ENCODE measurements at places on chromosomes 3 and 15.
A peak's percentile ranks its signal among the peaks of the same experiment; 100 is the strongest.

DNA sequence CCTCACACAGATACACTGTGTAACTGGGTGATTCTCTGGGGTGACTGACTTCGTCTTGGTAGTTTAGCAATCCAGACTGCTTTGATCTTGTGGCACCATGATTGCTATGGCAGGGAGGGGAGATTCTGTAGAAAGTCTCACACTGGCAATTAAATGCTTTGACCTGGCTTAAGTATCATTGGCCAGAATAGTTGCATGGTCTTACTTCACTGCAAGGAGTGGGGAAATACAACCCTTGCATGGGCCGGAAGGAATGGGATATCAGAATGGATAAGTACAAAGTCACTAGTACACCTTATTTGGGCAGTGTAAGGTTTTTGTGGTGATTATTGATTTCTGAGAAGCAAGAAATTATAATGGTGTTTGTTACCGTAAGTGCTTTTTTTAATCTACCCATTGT lies 153.8 kb downstream of the UBE2E2 start:
- H3K4me3 ChIP-seq, result no peak overlapping the region
- no peaks in the 10 kb centered on the region for H3K36me3 ChIP-seq
- H3K4me1 ChIP-seq, result no peaks in the 10 kb centered on the region

- H3K4me3 ChIP-seq, result no peak overlapping the region
- peaks cover 18% of the 10 kb centered on the region for H3K4me1 ChIP-seq
- H3K27me3 ChIP-seq, result no peaks in the 10 kb centered on the region
- DNase-seq, result no peak
Measured at GRCh38 chr3:67647390-67647878, 7.0 kb downstream of the SUCLG2 start.

DNA sequence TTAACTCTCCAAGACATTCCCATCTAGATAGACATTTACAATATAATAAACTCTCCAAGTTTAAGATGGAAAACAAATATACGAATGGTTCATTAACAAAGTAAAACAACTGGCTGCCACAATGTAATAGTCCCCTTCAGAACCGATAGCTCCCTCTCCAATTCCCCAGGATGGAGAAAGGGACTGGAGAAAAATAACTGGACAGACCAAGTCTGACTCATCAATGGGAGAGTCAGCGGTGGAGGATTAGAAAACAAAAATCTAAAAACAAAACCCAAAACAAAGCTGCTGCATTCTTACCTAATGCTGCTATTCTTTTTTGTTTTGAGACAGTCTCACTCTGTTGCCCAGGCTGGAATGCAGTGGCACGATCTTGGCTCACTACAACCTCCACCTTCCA lies 468.1 kb downstream of the SHQ1 start:
- H3K36me3 ChIP-seq, result peaks cover 10% of the 10 kb centered on the region
- H3K4me3 ChIP-seq, result no peak overlapping the region
- no peak overlapping the region for H3K27ac ChIP-seq
- H3K4me1 ChIP-seq, result peaks cover 34% of the 10 kb centered on the region
- H3K27me3 ChIP-seq, result no peaks in the 10 kb centered on the region

- H3K4me3 ChIP-seq, result no peak overlapping the region
- no peak for DNase-seq
- peaks cover 19% of the 10 kb centered on the region for H3K4me1 ChIP-seq
- no peaks in the 10 kb centered on the region for H3K27me3 ChIP-seq
- peaks cover 20% of the 10 kb centered on the region for H3K36me3 ChIP-seq
Measured at GRCh38 chr15:39997031-39997430, 42.0 kb downstream of the SRP14 start.

DNA sequence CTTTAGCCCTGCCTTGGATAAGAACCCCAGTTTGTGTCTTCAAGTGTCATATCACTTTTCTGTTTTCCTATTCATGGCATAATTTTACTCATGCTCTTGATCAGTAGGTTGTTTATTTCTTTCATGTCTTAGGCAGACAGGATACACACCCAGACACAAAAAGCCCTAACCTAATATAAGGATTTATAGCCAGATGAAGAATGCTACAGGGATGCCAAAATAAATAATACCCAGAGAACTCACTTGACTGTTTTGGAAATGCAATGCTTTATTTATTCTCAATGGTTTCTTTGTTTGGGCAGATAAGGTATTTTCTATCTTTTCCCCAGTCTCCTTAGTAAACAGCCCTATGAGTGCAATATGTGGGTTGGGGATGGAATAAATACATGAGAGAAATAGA lies 424.0 kb upstream of the PDZRN3 start:
- H3K27me3 ChIP-seq, result no peaks in the 10 kb centered on the region
- no peak for DNase-seq
- H3K4me3 ChIP-seq, result no peak overlapping the region
- no peaks in the 10 kb centered on the region for H3K4me1 ChIP-seq

- H3K36me3 ChIP-seq, result no peaks in the 10 kb centered on the region
- peak overlapping the region; percentile 62 for H3K4me3 ChIP-seq
- H3K4me1 ChIP-seq, result peaks cover 23% of the 10 kb centered on the region
- no peak for DNase-seq
Measured at GRCh38 chr15:85379403-85380131, 836 bp upstream of the AKAP13 start.

GRCh38 chr3:158709666-158710083 lies 22.6 kb downstream of the RARRES1 start:
- H3K27me3 ChIP-seq, result no peaks in the 10 kb centered on the region
- H3K4me1 ChIP-seq, result peaks cover 22% of the 10 kb centered on the region
- no peak overlapping the region for H3K4me3 ChIP-seq
- peak; percentile 41 for DNase-seq
- peaks cover 3% of the 10 kb centered on the region for H3K36me3 ChIP-seq
- H3K27ac ChIP-seq, result peak overlapping the region; percentile 4

- H3K27me3 ChIP-seq, result no peaks in the 10 kb centered on the region
- no peak overlapping the region for H3K4me3 ChIP-seq
- DNase-seq, result no peak
- H3K4me1 ChIP-seq, result no peaks in the 10 kb centered on the region
Measured at GRCh38 chr3:175951047-175951694, 1092.0 kb downstream of the NAALADL2 start.

DNA sequence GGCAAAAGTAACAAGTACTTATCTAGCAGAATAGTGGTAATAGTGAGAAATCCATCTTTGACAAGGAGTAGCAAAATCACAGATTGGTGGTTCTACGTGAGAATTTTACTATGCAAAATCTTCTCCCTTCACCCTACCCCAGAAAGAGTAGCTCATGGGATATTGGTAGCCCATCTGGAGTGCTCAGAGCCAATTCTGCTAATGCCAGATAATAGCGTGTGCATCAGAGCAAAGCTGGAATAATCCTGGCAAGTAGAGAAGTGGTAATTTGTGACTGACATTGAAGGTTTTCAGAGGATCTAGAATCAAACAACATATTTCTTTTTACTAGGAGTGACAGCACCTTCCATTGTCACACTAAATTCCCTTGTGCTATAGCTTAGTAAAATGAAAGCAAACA lies 192.9 kb downstream of the ZBBX start:
- H3K36me3 ChIP-seq, result no peaks in the 10 kb centered on the region
- H3K27ac ChIP-seq, result no peak overlapping the region
- no peak overlapping the region for H3K4me3 ChIP-seq
- DNase-seq, result no peak

- H3K4me1 ChIP-seq, result peaks cover 41% of the 10 kb centered on the region
- no peaks in the 10 kb centered on the region for H3K36me3 ChIP-seq
- H3K27me3 ChIP-seq, result no peaks in the 10 kb centered on the region
Measured at GRCh38 chr3:194133661-194134230, 2.2 kb upstream of the HES1 start.

DNA sequence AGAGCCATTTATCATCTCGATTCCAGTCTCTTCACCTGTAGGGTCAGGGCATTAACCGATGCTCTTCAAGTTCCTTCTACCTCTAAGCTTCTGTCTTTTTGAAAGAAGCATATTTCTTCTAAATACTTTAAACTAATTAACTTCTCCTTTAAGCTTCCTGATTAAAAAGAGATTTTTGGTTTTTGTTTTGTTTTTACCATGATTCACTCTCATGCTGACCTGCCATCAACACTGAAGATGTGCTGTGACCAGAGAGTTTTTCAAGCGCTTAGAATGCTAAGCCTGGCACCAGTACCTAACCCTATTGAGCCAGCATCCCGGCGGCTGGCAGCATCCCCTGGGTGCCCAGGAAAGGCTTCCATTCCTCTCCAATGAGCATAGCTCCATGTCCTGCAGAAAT lies 89.3 kb downstream of the FOXP1 start:
- H3K36me3 ChIP-seq, result no peaks in the 10 kb centered on the region
- H3K27me3 ChIP-seq, result no peaks in the 10 kb centered on the region
- H3K4me1 ChIP-seq, result peaks cover 21% of the 10 kb centered on the region
- no peak overlapping the region for H3K27ac ChIP-seq

GRCh38 chr3:45507820-45508317 lies 86.7 kb upstream of the LIMD1 start:
- no peaks in the 10 kb centered on the region for H3K36me3 ChIP-seq
- H3K27ac ChIP-seq, result no peak overlapping the region
- H3K4me3 ChIP-seq, result no peak overlapping the region
- no peaks in the 10 kb centered on the region for H3K27me3 ChIP-seq
- no peak for DNase-seq

DNA sequence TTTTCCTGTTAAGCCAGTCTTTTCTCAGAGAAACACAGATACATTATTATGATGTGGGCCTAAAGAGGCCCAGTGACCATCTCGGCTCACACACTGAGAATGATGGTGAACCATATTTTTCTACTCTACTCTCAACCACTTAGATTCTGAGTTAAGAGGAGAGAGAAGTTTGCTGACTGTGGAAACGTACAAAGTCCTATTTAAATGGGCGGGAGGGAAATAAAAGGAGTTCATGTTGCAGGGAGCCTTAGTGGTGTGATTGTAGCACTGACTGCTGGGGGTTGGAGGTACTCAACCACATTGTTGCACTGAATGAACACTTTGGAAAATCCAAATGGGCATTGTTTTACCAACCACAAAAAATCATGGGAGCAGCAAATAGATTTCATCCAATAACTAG lies 51.0 kb downstream of the ATP8B4 start:
- H3K27ac ChIP-seq, result no peak overlapping the region
- no peaks in the 10 kb centered on the region for H3K27me3 ChIP-seq
- H3K36me3 ChIP-seq, result no peaks in the 10 kb centered on the region

- no peaks in the 10 kb centered on the region for H3K27me3 ChIP-seq
- DNase-seq, result no peak
- H3K36me3 ChIP-seq, result peaks cover 52% of the 10 kb centered on the region
Measured at GRCh38 chr15:41825572-41826535, 2.0 kb upstream of the JMJD7 start.

DNA sequence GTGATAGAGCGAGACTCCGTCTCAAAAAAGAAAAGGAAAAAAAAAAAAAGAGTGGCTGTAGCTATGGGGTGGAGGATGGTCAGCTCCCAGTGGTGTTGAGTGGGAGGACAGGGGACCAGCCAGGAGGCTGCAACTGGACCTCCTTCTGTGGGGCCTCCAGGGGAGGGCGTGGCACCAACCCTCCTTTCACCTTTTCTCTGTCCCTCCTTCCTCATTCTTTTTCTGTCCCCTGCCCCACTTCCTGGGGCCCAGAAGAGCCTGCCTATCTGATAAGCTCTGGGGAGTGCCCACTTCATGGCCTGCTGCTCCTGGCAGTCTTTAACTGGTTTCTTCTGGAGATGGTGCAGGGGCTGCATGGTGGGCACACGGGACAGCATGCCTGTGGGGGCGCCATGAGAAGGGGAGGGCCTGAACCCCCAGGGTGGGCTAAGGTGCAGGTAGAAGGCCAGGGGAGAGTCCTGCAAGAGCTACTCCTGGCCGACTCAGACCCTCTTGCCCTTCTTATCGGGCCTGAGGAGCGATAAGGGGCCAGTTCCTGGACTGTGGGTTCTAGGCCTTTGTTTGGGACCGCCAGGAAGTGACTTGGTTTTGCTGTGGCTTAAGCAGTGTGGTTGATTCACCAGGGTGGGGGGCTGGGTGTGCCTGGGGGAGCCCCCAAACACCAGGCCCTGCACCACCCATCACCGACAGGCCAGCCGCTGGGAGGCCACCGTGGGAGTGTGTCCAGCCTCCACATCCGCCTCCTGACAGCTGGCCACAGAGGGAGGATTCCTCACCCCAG lies 49.4 kb upstream of the FLNB start:
- no peak overlapping the region for H3K4me3 ChIP-seq
- no peaks in the 10 kb centered on the region for H3K27me3 ChIP-seq
- H3K36me3 ChIP-seq, result no peaks in the 10 kb centered on the region
- no peak for DNase-seq

DNA sequence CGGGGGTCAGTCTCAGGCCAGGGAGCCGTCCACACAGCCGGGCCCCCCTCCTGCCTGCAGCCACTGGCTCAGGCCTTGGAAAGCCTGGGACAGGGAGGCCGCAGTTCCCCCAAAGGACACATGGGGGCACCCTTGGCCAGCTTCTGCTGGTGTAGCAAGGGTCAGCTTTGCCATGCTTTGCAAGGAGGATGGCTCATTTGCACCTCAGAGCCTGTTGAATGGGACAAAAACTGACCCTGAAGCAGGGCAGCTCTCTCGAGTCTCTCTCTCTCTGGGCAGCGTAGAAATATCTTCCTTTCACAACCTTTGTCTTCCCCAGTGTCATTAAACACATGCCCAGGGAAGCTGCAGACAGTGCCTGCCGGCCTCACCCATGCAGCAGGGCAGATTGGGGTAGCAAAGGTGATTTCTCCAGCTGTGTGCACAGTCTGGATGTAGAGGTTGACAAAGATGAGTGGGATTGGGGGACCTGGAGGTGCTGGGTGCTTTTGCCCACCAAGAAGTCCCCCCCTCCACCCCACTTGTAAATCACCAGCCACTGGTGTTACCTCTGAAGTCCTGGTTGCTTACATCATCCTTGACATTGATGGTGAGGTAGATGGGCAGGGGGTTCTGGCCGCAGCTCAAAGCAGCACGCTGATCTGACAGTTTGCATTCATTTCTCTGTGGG lies 17.4 kb upstream of the EHD4 start:
- H3K27ac ChIP-seq, result no peak overlapping the region
- no peaks in the 10 kb centered on the region for H3K36me3 ChIP-seq
- H3K4me3 ChIP-seq, result no peak overlapping the region

- H3K27me3 ChIP-seq, result no peaks in the 10 kb centered on the region
- H3K4me3 ChIP-seq, result no peak overlapping the region
- peaks cover 3% of the 10 kb centered on the region for H3K36me3 ChIP-seq
- peaks cover 6% of the 10 kb centered on the region for H3K4me1 ChIP-seq
- no peak overlapping the region for H3K27ac ChIP-seq
Measured at GRCh38 chr3:197186887-197187588, 111.4 kb downstream of the DLG1 start.

- no peaks in the 10 kb centered on the region for H3K36me3 ChIP-seq
- no peak for DNase-seq
- H3K4me3 ChIP-seq, result no peak overlapping the region
- H3K4me1 ChIP-seq, result no peaks in the 10 kb centered on the region
Measured at GRCh38 chr3:72105306-72105705, 320.4 kb upstream of the PROK2 start.
